ENCODE measurements at places on chromosomes 5 and 9.

- DNase-seq, result no peak
These were observed 10.2 kb downstream of the EXOC3 start for GRCh38 chr5:452978-453710.

- no peak for DNase-seq
These were observed 20.1 kb downstream of the LHFPL2 start for GRCh38 chr5:78628270-78628992.

GRCh38 chr9:113837334-113837733 is 38.8 kb upstream of the ZNF618 start:
- no peak for DNase-seq

- no peak for DNase-seq
These were observed 687.9 kb upstream of the RGMB start for GRCh38 chr5:98085593-98085992.

GRCh38 chr9:14180093-14180959 is 133.6 kb downstream of the NFIB start:
- DNase-seq, result no peak

DNA sequence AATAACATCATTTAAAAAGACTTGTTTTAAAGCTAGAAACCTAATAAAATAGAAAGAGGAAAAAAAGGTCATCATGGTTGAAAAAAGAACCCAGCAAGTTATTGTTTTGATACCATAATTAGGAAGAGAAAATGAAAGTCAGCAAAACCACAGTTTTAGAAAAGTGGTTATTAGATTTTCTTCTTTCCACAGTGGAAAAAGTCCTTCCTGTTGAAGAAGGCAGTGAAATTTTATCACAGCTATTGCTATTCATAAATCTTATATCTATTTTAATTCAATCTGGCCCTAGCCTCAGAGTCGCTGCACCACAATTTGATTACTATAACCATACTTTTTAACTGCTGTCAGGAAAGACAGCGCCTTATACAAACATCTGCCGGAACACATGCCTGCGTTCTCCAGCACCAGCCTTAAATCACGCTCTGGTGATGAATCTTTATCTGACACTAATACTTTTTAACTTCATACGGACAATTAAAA is 60.3 kb downstream of the MAPKAP1 start:
- no peak for DNase-seq

GRCh38 chr5:88236866-88237642 is 31.6 kb downstream of the TMEM161B start:
- no peak for DNase-seq

DNA sequence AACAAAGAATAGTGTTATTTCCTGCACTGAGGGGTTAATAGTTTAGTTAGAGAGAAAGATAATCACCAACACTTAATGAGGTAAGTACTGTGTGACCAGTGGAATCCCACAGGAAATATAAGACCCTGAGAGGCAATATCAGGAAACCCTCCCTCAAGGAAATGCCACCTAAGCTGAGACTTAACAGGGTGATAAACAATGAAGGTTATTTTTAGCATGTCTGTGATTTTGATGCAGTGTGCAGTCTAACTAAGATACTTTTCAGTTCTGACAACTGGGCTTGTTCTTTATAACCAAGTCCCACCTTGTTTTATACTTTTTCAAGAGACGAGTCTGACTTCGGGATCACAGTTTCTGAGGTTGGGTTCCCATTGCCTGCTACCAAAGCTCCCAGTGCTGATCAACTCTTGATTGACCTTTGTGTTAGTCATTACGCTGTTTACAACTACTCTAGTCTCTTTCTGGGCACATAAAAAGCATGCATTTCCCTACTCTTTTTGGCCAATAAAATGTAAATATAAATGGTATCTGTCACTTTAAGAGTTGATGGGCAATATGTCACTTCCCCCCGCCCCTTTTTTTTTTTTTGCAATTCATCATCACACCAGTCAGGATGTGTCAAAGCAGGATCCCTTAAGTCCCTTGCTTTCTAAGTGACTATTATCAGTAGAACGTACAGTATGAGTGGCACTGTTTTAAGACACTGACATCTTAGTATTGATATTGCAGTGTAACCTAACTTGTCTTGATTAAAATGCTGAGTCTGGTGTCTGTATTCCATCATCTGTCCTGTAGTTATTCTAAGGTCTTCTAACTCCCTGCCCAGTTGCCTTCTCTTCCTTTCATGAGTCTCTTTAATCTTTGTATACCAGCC is 31.4 kb downstream of the C6 start:
- DNase-seq, result no peak

GRCh38 chr9:31320494-31320893 is 1063.9 kb upstream of the ACO1 start:
- no peak for DNase-seq

- no peak for DNase-seq
These were observed 73.3 kb upstream of the PCA3 start for GRCh38 chr9:76690973-76691370.

DNA sequence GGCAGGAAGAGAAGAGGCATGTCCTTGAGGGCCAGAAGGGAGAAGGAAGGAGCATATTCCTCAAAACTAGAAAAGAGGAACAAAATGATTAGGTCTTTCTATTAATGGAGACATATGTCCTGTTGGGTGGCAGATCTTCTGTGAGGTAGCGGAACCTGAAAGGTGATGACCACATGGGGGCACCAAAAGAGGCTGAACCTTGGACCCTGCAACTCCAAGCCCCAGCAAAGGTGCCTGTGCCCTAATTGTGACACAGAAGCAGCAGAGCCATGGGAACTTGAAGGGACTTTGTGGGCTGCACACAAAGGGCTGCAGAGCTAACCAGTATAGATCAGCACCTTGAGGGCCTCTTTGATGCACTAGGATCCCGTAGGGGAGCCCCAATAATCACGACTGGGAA is 158.0 kb downstream of the BAAT start:
- no peak for DNase-seq

DNA sequence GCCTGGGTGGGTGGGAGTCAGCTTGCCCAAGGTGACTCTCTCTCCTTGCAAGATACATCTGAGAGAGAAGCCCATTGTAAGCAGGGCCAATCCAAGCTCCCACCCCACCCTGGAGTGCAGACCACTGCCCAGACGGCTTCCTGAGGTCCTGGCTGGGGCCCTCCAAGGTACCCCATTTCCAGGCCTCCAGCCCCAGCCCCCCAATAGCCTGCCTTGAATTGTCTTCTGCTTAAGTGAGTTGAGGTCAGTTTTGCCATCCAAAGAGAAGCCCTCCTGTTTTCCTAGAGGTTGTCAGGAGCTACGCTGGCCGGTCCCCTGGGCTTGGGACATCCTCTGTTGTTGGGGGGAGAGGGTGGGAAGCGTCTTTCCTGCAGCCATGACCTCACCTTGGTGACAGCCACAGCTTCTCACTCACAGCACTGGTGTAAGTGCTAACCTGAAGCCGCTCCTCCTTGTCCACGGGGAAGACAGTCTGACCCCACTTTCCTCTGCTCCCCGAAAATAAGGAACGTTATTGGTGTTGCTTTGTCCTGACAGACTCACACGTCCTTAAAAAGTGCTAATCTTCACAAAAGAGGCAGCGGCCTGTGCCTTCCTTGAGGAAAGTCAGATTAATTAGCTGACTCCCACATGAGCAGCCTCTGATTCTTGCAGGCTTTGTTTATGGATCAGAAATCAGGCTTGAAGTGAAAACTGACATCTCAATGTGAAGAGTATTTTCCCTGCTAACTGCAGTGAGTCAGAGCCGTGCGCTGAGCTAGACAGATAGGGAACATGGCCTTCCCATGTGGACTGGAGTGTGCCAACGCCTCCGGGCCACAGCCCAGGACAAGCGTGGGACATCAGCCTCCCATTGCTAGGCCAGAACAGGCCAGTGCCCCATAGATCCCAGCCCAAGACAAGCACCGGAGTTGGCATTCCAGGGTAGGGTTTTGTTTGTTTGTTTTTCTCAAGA is 52.3 kb downstream of the ADAMTS2 start:
- DNase-seq, result no peak

DNA sequence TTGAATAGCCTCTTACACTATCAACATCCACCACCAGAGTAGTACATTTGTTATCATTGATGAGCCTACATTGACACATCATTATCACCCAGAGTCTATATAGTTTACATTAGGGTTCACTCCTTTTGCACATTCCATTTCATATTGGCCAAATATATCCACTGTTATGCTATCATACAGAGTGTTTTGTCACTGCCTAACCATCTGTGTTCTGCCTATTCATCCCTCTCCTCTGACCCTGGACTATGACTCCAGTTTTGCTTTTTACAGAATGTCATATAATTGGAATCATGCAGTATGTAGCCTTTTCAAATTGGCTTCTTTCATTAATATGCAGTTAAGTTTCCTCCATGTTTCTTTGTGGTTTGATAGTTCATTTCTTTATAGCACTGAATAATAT is 904.7 kb downstream of the TLE1 start:
- no peak for DNase-seq

DNA sequence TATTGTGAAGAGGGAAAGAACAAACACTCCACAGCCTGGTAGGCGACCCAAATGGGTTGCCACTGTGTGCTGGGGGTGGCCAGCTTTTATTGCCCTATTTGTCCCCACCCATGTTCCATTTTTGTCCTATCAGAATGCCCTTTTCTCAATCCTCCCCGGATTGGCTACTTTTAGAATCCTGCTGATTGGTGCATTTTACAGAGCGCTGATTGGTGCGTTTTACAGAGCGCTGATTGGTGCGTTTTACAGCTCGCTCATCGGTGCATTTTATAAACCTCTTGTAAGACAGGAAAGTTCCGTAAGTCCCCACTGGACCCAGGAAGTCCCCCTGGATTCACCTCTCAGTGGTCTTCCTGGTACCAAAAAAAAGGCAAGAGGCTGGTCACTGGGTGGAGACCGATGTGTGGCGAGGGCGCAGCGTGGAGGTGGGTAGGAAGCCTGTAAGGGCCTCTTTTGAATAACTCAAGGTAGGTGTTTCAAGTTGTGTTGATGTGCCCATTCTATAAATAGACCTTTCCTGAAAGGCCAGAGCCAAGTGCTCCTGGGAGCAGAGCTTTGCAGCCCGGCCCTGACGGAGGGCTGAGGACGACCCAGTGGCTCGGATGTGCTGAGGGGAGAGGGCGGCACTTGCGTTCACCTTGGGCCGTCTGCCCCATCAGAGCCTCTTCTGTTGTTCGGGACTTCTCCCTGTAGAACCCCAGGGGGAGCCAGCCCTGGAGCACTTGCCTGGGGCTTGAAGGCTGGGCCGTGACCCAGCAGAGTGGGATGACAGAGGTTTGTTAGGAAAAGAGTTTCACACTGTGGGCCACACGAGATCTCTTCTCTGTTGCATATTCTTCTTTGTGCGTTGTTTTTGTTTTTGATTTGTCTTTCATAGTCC is 7.2 kb upstream of the GFPT2 start:
- no peak for DNase-seq

Data from stimulated activated naive CD4-positive, alpha-beta T cell treated with Interleukin-2 at 50 U/mL for 16 hours (primary cell).